ENCODE measurements at places on chromosomes 12 and 14.

DNA sequence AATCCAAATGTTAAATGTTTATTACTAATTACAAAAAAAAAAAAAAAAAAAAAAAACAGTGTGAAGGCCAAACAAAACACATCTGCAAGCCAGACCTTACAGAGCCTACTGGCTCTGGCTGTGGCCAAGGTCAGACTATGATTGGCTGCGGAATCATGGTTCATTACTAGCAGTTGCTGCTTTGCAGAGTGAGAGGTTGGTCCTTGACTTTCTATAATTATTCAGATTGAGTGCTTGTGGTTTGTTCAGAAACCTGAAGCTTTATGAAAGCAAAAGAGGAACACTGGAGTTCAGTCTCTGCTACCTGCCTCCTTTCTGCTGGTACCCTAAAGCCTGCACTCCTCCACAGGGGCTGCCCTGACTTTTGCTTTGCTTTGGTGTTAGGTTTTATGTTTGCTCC lies 550.9 kb downstream of the BCL11B start:
- no peak for DNase-seq

GRCh38 chr14:57464008-57464730 lies 29.5 kb downstream of the CCDC198 start:
- no peak for DNase-seq

DNA sequence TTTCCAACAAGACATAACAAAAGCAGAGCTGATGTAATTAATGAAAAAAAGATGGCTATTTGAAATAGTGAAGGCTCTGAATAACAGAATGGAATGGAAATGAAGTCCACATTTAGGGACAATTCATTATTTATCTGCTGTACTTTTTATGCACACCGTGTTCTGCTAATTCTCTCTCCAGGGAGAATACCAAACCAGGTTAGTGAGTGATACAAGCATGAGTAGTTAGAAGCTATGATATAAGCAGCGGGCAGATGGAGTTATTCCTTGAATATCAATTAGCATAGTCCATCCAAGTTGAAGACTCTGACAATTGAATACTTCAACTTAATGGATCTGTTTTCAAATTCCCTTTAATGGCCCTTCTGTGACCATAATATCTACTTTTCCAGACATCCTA lies 162.1 kb upstream of the TMTC2 start:
- DNase-seq = no peak

DNA sequence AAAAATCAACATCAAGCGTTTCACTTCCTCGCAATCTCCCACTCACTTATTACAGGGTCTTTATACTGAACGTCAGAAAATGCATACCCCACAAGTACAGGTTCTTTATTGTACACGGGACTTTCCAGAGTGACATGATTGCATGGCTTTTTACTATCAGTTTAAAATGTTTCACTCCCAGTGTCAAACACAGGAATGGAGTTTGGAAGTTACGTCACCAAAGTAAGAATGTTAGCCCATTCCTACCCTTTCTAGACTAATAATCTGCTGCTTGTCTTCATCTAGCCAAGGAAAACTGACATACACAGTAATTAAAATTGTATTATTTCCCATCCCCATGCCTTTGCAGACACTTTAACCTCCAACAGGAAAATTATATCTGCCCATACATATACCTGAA lies 624.2 kb downstream of the BCL11B start:
- no peak for DNase-seq

- peak; percentile 64 for DNase-seq
These were observed at the start of gene PFKM for GRCh38 chr12:48119078-48119833. Gene PFKM, plus strand, starts transcription at chr12:48119364. Its CDS starts 3,411 bp downstream, at chr12:48122775.

DNA sequence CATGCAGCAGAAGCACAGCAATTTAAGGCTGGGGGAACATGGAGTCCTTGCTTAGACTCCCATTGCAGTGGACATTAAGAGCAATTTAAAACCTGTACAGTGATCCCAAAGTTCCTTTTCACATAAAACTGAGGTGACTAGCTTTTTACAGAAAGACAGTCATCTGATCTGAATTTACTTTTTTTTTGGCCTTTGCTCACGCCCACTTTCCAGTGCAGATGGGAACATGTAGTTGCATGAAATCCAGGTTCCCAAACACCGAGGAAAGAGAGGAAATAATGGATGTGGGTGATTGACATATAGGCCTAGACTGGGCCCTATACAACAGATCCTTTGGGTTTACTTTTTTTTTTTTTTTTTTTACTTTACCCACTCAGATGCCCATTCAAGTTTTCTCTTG lies 126.4 kb upstream of the PTPRB start:
- DNase-seq = no peak

- DNase-seq = no peak
These were observed 21.1 kb downstream of the EVL start for GRCh38 chr14:100086361-100086760.

GRCh38 chr12:59928416-59928815 lies 332.6 kb downstream of the SLC16A7 start:
- no peak for DNase-seq
